Activated CD4-positive, alpha-beta T cell treated with anti-CD3 and anti-CD28 coated beads for 1 hour (primary cell): ENCODE measurements at places on chromosomes 13 and 19.

- DNase-seq: no peak
These were observed 26.5 kb downstream of the SH3GL1 start for GRCh38 chr19:4373601-4374497.

DNA sequence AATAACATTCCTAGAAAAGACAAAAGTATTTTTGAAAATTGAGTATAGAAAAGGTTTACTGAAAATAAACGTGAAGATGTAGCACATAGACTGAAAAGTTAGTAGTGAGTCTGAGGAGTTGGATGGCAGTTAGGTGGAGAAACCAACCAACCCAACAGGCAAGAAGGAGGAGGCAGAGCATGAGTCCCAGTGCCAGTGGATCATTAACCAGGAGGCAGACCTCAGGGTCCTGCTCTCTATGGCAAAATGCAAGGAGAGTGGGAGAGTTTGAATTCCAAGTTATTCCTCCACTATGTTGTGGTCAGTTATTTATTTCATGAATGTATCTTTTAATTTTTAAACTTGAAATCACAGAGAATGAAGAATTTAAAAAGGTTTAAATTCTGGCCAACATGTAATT lies 446.4 kb downstream of the GPC6 start:
- DNase-seq: no peak

DNA sequence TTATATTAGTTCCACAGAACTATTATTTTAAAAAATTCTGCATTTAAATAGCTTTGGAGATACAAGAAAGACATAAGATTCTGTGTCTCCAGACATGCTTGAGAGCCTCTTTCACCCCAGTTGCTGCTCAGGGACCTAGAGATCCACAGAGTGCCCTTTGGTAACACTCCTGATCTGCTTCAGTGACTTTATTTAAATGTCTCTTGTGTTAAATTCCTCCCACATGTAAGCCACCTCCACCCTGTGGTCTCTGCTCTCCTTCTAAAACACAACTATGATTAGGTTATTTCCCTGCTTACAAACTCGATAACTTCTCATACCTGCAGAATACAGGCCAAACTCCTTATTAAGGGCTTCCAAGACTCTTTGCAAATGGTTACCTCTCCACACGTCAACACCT lies 141.0 kb downstream of the RFC3 start:
- no peak for DNase-seq

DNA sequence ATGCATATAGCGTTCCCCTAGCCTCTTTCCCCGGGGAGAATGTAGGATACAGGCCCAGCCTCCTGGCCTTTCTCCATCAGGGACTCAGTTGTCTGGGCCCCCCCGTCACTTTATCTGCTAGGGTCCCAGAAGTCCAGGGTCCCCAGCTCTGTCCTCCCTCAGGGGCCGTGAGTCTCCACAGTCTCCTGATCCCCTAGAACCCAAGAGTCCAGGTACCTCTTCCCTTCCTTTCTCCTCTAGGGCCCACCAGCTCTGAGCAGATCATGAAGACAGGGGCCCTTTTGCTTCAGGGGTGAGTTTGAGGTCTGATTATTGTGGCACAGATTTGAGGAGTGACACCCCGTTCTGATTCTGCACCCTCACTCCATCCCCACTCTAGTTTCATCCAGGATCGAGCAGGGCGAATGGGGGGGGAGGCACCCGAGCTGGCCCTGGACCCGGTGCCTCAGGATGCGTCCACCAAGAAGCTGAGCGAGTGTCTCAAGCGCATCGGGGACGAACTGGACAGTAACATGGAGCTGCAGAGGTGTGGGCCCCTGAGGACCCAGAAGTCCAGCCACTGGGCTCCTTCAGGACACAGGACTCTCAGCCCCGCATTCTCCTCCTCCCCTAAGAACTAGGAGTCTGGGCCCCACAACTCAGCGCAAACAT lies 758 bp downstream of the BAX start:
- no peak for DNase-seq

- no peak for DNase-seq
These were observed 247.9 kb downstream of the DACH1 start for GRCh38 chr13:71619096-71619495.

DNA sequence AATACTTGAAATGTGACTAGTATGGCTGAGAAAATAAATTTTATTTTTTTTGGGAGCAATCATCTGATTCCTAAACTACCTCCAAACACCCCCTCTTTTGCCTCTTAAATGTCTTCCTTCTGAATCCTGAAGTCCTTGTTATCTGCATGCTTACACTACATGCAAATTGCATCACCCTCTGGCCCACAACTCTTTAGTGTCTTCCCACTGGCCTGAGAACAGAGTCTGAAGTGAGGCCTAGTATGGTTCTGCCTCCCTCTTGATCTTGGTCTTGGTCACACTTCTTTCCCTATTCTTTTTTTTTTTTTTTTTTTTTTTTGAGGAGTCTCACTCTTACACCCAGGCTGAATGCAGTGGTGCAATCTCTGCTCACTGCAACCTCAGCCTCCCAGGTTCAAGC lies 4.8 kb downstream of the ZNF558 start:
- DNase-seq: no peak

DNA sequence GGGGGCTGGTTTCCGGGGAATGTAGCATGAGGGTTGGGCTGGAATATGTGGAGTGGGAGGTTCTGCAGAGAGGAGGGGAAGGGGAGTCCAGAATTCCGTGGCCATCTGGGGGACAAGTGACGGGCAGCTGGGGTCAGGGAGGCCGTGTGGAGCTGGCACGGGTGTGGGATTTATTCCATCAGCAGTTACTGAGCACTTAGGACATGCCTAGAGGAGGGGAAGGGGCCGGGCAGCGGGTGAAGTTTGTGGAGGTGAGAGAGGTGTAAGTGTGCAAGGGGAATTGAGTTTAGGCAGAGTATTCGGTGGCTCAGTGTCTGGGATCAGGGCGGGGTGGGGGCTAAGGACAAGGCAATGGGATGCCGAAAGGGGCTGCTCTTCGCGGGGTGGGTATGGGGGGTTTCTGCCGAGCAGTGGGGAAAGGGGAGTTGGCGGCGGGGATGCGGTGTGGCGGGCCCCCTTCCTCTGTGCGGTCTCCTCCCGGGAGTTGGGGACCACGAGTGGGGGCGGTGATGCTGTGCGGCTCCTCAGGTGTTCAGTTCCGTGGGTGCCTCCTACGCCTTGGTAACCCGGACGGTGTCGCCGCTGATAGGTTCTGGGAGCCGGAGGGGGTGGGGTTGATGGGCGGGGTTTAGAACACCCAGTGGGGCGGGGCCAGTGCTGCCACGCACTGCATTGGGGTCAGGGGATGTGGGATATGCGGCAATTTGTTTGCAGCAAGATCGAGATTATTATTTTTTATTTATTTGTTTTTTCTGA lies 5.4 kb downstream of the CCDC61 start:
- peak; percentile 61 for DNase-seq

DNA sequence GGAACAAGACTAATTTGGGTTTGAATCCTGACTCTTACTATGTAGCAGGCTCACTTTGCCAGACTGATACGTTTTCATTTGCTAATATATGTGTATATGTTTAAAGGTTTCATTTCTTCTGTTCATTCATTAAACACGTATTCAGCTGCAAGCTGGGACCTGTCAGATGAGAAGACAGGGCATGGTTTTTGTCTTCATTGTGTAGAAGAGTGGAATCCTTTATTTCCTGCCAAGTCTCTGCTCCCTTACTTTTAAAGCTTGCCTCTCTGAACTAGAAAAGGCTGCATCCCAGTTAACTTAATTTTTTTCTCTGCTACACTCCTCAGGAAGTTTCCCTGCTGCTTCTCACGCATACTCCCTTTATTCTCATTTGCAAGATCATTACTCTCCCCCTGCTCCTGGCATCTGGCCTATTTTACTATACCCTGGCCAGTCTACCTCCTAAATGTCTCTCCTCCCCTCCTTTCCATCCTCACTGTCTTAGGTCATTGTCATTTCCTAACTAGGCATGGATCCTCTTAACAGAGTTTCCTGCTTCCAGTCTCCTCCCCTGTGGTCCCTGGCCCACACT lies 141.0 kb upstream of the TMTC4 start:
- DNase-seq: no peak

DNA sequence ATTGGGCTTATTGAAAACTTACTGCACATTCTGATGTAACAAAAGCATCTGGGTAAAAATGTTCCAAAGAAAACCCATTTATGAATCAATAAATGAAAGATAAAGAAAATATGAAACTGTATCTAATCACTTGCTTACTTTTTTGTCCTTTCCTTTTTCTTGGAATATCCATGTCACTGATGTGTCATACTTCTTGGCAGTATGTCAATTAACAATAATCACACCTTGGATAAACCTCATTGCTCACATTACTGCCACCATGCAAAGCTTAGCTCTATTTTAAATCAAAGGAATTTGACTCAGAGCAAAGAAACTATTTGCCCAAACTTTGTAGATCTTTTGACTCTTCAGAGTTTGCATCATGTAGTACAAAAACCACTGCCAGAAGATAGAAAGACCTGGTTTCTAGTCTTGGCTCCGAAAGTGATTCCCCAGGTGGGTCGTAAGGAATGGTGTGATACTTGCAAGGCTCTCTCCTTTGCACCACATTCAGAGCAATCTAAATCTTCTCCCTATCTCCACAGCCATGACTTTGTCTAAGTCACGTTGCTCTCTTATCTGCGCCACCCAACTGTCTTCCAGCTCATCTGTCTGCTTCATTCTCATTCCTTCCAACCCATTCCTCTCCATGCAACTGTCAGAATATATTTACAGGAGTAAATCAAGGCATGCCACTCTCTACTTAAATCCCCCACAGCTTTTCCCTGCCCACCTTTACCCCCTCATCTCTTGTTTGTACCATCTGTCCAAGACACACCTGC lies 311.9 kb downstream of the COG6 start:
- DNase-seq: no peak

DNA sequence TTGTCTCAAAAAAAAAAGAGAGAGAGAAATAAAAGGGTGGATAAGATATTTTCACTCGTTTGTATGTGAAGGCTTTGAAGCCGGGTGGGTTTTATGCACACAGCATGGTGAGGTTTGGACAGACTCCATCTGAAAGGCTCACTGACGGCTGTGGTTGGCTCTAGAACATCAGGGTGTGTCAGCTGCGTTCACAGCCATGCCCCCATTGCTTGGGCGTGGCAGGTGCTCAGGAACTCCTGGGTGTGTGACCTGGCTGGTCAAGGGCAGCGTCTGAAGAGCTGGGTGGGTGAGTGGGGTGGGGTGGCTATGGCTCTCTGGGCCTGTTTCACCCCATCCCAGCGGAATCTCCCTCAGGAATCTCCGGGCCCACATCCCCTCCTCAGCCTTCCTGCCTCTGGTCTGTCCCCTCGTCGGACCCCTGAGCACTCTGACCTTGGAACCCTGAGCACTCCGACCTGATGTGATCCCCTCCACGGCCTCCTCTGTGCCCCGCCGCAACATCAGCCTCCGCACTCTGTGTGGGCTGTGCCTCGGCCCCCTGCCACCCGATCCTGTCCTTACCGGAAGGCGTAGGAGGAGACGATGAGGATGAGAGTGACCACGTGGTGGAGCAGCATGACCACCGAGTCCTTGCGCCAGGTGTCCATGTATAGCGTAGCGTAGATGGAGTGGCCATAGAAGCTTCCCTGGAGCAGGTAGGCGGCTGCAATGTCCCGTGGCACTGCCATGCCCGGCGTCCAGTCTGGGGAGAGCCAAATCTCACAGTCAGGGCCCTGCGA lies 12.2 kb downstream of the CERS1 start:
- no peak for DNase-seq

- DNase-seq: no peak
These were observed 4.6 kb upstream of the KBTBD6 start for GRCh38 chr13:41137241-41137640.

GRCh38 chr19:40054632-40055031 lies 1.4 kb downstream of the ZNF780B start:
- no peak for DNase-seq

DNA sequence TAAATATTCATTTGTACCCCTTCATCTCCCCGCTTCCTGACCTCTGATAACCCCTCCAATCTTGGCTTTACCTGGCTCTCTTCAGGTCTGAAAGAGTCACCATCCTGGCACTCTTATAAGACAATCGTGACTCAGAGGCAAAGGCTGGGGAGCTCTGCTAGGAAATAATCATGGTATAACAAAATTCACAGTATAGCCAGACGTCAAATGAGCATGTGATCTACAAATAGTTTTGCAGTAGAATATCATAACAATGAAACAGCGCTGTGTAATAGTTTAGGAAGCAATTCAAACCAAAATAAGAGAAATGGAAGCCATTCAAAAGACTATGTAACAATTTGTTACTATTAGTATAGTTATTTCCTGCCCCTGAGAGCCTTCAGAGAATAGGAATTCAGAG lies 34.2 kb downstream of the RXFP2 start:
- no peak for DNase-seq

DNA sequence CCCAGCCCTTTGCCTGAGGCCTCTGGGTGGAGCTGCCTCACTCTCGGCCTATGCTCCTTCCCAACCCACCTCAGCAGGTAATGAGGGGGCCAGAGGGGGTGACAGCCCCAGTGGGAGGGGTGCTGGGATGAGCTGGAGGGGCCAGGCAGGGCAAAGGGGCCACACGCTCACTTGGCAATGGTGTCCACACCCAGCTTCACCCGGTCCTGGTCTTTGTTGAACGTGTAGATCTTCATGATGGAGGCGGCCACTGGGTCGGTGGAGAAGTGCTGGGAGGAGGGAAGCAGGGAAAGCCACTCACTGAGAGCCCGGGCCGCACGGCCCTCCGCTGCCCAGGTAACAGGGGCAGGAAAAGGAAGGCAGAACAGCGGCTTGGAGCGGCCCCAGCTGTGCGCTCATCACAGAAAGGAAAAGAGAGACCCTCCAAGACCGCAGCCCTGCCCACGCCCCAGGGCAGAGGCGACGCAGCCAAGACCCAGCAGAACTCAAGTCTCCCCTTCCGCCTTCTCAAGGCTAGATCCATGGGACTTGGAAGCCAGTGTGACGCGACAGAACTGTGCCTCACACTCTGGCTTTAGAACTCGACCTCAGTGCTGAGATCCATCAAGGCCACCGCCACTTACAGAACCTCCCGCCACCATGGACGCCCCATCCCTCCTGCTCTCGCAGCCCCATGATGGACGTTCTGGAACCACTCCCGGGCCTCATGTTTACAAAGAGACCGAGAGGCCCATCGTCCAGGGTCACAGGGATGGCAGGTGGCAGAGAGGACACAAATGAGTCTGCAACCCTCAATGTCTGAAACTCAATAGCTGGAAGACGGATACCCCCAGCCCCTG lies 9.2 kb downstream of the UBXN6 start:
- no peak for DNase-seq

DNA sequence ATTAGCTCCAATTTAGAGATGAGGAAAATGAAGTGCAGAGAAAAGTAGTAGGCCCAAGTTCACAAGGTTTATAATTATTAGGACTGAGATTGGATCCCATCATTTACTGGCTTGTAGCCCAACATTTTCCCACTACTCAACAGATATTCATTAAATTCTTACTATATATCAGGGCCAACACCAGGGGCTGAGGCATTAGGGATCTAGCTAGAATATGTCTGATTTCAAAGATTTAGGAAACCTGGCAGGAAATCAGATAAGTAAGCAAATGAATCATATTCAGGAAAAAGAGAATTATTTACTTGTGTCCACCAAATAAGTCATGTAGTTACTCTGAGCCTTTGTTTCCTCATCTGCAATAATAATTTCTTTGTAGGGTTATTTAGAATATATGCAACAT lies 94.3 kb downstream of the OXGR1 start:
- DNase-seq: no peak

- no peak for DNase-seq
These were observed 8.4 kb upstream of the CEACAM19 start for GRCh38 chr19:44662691-44663385.

- no peak for DNase-seq
These were observed at the start of gene MLNR for GRCh38 chr13:49220036-49220855. TSS of gene MLNR (plus strand) at chr13:49220338. CDS start at chr13:49220338, 0 bp downstream.
